Vein endothelial cell (primary cell): ENCODE measurements at places on chromosomes 2 and 18. TPM values are rescaled to one million over a fixed set of nuclear protein-coding genes. Genes with fewer than 3 reads are reported as not detected.

Gene HS1BP3
- 28.5 and 42.5 TPM in 2 replicates for total RNA-seq

Gene IKZF2
- 2.6 and 2.9 TPM in 2 replicates for total RNA-seq

Gene POU3F3
- total RNA-seq = under 0.01 TPM in 1 of 2 replicates, not detected in the other

Gene STPG4
- total RNA-seq = 0.29 and 0.33 TPM in 2 replicates

Gene RAB27B
- under 0.01 and 0.10 TPM in 2 replicates for total RNA-seq

Gene SCN2A
- total RNA-seq = under 0.01 TPM in 1 of 2 replicates, not detected in the other

Gene NEUROD1
- total RNA-seq = not detected in 2 replicates

Gene INPP5D
- 26.1 and 34.3 TPM in 2 replicates for total RNA-seq

Gene ST6GAL2
- 0.57 and 0.65 TPM in 2 replicates for total RNA-seq

Gene PDE1A
- total RNA-seq = 1.7 and 4.9 TPM in 2 replicates

Gene DUSP2
- total RNA-seq = 0.33 and 1.7 TPM in 2 replicates

Gene EGR4
- not detected in 2 replicates for total RNA-seq

Gene KCNIP3
- 0.33 and 0.48 TPM in 2 replicates for total RNA-seq

Gene LOXHD1
- total RNA-seq = not detected in 2 replicates

Gene C1GALT1C1L
- 0.19 and 0.33 TPM in 2 replicates for total RNA-seq

Gene ANKRD36C
- 56.2 and 104 TPM in 2 replicates for total RNA-seq

Gene SULT1C4
- 20.1 and 34.3 TPM in 2 replicates for total RNA-seq
